ENCODE measurements at places on chromosomes 4 and X.

GRCh38 chr4:39825741-39826231 lies 127.8 kb downstream of the UBE2K start:
- no peak for DNase-seq

GRCh38 chr4:87235020-87235671 lies 14.7 kb upstream of the KLHL8 start:
- DNase-seq: no peak

GRCh38 chr4:129822701-129823100 lies 726.7 kb downstream of the C4orf33 start:
- DNase-seq: no peak

- no peak for DNase-seq
Measured at GRCh38 chr4:88690355-88690754, 7.3 kb downstream of the NAP1L5 start.

DNA sequence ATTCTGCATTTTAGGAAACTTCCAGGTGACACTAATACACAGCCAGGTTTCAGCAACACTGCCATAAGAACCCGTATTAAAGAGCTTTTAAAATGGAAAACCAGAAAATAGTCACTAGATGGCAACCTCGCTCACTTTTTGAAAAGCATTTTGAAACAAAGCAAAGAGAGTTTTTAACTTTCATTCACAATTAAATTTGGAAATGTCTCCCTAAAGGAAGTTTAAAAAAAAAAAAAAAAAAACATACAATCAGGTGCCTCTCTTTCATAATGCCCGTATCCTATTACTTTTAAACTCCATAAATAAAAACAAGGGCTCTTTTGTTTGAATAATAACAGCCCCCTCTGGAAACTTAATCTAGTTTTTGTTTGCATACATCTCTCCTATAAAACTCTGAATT lies 20.3 kb downstream of the MEPE start:
- DNase-seq: no peak

GRCh38 chr4:37908488-37909331 lies 17.8 kb downstream of the TBC1D1 start:
- no peak for DNase-seq

DNA sequence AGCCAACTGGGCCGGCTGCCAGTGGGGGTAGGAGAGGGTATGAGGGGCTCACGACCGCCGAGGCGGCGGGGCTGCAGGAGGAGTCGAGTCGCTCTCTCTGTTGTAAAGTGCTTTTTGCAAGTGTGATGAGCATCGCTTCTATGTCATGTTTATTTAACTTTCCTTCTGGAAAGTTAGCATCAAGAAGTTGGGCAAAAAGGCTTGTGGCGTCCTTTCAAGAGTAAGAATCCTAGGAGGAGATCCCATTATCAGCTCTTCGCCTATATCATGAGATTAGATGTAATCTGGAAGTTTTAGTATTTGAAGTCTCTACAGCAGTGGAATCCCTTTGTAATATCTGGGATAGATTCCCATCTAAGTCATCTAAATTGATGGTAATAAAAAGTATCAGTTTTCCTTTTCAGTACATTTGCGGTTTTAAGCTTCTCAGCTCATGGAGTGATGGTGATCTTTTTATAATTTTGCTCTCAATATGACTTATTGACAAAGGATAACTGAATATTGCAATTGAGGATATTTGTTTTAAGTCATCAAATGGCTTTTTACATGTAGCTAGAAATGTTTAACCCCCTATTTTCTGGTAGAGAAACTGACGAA lies 1.7 kb downstream of the GALNT7 start:
- DNase-seq: no peak

Measured in stimulated activated CD4-positive, alpha-beta T cell treated with anti-CD3 and anti-CD28 coated beads, Interleukin-1b, Interleukin-23, amount 100 ng/mL, for 24 hours (primary cell).